CD8-positive, alpha-beta memory T cell (primary cell): ENCODE measurements at places on chromosomes 7 and 10.

GRCh38 chr10:121578965-121579364 lies 19.3 kb downstream of the FGFR2 start:
- DNase-seq = no peak

DNA sequence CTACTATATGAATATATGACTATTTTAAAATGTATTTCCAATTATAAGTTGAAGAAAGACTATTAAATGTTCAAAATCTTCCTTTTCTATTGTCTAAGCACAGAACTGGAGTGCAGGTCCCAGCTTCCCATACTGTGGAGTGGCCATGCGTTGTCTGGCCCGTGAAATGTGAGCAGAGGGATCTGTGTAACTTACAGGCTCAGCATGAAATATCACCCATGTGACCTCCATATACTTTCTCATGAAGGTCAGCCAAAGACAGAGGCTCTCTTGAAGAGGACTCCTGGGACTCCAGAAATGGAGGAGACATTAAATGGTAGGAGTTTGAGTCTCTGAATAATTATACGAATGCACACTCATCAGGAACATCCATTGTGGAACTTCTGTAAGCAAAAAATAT lies 92.4 kb upstream of the CAV2 start:
- no peak for DNase-seq

DNA sequence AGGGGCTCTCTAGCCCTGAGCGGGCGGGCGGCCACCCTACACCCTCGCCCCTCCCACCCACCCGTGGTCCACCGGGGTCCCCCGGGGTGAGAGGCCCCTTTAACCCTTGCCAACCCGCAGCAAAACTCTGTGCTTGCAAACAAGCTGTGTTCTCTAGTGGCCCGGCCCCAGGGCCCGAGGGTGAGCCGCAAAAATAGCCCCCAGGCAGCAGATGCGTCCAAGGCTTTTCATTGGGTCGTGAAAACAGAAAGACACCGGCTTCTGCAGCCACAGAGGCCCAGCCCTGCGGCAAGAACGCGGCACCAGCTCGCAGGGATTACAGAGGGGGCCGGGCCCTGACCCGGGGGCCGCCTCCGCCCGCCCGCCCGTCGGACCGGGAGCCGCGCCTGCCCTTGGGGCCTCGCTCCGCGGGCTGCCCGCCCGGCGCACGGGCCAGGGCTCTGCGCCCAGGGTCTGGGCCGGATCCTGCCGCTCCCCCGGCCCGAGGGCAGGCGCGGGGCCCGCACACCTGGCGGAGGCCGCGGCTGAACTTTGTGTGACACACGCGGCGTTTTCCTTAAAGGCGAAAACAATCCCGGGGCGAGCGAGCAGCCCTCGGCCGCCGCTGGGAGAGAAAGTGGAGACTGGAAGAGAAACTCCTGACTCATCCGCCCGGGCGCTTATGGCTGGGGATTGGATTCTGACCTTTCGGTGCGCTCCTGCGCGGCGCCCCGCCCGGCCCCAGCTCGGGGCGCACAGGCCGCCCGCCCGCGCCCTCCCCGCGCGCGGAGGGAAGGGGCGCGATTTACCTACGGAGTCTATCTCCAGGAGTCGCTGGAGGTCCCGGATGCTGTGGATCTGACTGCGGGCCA lies 2.8 kb downstream of the PDGFA start:
- DNase-seq = no peak

GRCh38 chr7:83301416-83301815 lies 138.7 kb upstream of the PCLO start:
- DNase-seq = no peak

GRCh38 chr10:2813693-2814092 lies 253.7 kb upstream of the PFKP start:
- DNase-seq = no peak

DNA sequence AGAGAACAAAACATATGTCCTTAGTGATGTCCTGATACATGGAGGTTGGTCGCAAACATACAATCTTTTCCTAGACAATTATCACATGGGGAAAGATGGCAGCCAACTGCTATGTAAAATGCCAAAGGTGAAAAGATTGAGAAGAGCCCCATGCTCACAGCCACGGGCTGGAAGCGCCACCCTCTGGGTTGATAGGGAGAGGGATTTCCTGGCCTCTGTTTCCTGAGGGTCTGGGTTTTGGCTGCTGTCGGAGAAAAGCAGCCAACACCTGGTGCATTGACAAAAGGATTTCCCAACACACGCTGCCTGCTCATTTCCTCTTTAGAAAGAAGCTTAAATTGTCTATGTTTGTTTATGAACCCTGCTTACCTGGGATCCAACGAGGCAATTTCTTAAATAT lies 43.8 kb downstream of the ITIH5 start:
- DNase-seq = no peak

DNA sequence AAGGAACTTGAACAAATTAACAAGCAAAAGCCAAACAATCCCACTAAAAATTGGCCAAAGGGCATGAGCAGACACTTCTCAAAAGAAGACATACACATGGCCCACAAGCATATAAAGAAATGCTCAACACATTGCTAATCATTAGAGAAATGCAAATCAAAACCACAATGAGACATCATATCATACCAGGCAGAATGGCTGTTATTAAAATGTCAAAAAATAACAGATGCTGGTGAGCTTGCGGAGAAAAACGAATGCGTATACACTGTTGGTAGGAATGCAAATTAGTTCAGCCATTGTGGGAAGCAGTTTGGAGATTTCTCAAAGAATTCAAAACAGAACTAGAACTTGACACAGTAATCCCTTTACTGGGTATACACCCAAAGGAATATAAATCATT lies 311.7 kb upstream of the HPS1 start:
- DNase-seq = no peak

- no peak for DNase-seq
These were observed 2.8 kb upstream of the RSU1 start for GRCh38 chr10:16820018-16820417.

- DNase-seq = no peak
These were observed 3.6 kb downstream of the LRRC17 start for GRCh38 chr7:102916426-102916825.

- DNase-seq = no peak
These were observed 402.9 kb upstream of the FOXK1 start for GRCh38 chr7:4279216-4279615.

DNA sequence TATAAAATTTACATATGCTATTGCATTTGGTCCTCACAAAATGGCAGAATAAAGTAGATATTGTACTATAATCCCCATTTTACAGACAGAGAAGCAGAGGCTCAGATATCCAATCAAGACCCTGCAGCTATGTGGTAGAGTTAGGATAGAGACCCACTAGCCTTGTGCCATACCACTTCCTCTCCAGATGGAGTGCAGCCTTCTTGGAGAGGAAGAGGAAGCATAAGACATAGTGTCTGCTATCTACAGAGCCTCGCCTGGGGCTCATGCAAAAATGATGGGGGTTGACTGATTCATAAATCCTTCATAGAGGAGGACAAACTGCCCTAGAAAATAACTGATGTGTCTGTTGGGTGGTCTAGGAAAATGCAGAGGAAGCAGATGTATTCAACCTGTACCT lies 447.3 kb downstream of the KCNMA1 start:
- no peak for DNase-seq

GRCh38 chr7:123824754-123825067 lies 20.3 kb upstream of the HYAL4 start:
- no peak for DNase-seq

DNA sequence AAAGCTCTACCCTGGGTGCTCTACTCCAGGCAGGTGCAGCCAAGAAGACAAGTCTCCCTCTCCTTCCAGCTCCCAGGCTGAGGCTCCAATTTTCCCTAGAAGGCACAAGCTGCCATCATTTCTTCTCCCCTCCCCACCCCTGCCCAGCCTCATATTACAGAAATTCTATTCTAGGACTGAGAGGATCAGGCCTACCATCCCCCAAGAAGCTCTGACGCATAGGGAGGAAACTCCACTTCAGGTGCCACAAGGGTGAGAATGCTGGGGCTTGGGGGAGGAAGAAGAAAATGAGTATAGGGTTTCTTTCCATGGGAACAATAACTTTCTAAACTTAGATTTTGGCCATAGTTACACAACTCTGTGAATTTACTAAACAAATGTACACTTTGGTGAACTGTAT lies 35.3 kb downstream of the FEZF1 start:
- no peak for DNase-seq

DNA sequence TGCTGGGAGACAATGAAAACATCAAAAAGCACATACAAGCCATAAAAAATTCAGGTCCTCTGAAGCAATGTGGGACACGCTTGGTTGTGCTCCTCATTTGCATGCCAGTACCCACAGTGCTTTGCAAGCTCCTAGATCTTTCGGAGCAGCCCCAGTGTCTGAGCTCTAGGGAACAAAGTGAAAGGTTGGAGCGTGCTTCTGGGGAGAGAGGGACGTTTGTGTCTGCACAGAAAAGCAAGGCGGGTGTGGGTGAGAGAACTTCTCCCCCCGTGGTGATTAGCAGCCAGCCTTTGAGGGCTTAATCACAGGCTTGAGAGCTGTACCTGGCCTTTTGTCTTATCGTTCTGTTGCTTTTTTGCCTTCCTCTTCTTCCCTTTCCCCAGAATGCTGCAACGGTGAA lies 76.7 kb upstream of the HABP2 start:
- DNase-seq = no peak

DNA sequence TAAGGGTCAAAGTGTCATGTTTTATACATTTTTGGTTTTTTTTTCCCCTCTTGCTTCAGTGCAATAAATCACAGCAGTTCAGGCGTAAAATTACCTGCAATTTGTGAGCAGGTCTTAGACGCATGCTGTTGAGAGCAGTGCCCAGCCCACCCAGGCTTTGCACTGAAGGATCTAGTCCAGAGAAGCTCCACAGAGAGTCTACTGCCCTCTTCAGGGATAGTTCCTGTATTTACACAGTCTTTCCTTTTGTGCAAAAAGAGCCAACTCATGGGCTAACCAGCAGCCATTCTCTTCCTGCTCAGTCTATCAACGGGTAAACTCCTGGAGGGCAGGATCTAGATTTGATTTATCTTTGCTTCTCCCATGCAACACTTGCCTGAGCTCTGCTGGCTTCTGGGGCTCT lies 82.2 kb upstream of the NAMPT start:
- DNase-seq = no peak

DNA sequence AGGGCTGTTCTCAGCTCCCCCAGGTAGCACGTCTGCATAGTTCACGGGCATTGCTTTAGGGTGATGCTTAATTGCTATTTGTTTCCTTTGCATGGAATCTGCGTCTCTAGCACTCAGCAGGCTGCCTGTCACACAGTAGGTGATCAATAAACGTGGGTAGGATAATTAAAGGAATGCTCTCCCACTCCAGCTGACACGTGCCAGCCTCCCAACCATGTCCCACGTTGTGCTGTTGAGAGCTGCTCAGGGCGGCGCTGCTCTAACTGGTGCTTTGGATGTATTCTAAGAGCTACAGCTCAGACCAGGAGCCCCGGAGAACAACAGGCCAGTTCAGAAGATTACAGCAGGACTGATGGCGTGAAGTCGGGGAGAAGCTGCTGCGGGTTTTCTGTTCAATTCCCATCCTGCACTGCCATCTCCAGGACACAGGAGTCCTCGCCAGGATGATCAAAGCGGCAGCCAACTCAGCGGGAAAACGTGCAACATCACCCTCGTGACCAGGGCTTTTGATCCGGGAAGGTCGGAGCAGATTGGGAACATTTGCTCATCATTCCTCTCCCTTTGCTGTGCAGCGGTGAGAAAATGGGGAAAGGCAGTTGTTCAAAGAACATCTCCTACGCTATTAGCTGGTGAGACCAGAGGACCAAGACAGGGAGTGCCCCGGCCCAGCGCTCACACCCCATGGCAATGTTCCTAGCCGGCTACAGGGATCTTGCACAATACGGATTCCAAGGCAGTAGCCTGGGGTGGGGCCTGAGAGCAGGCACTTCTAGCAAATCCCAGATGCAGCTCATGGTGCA lies 50.5 kb upstream of the FOXK1 start:
- DNase-seq = no peak

DNA sequence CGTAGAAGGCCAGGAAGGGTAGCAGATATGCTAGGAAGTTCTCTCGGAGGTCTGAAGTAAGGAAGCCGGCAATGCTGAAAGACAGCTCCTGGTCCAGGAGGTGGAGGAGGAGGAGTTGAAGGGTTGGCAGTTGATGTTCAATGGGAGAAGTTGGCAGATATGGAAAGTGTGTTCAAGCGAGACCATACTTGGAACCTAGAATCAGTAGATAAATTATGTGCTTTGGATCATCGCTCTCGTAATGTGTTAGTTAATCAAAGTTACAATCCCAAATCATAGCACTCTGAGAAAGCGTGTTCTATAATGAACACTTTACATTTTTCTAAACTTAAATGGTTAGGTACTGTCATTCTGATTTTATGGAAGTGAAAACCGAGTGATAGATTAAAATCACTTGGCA lies 152.9 kb downstream of the CELF2 start:
- no peak for DNase-seq

GRCh38 chr10:35091994-35092790 lies 2.1 kb upstream of the CUL2 start:
- DNase-seq = no peak

GRCh38 chr7:6392712-6393666 lies 54.8 kb downstream of the DAGLB start:
- DNase-seq = no peak

DNA sequence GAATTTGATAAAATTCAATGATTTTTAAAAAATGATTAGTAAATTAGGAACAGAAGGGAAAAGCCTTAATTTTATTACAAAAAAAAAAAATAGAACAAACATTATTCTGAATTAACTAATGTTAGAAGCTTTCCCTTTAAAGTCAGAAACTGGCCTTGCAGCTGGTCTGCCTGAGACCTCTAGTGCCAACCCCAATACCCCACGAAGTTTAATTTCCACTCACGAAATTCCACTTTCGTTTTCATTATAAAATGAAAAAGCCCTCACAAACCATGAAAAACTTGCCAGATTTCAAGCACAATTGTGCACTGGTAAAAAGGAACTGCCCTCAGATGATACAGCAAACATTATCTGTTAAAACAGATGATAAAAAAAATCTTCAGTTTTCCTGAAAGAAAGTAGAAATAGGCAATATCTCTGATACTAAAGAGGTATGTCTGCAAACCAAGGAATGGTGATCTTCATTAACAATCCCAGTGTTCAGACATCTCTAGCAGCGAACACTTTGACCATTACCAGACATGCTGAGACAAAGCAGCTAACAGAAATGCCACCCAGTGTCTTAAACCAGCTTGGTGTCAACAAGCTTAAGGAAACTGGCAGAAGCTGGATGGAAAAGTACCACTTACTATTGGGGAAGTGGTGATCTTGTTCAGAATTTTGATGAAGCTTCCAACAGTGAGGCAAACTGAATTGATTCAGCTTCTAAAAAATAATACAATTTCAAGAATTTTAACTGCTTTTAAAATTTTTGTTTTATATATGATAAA lies 80.2 kb downstream of the PALS2 start:
- DNase-seq = no peak

- DNase-seq = no peak
These were observed 166.1 kb downstream of the GRK5 start for GRCh38 chr10:119373294-119374102.

GRCh38 chr10:131253931-131254858 lies 57.3 kb downstream of the TCERG1L start:
- DNase-seq = no peak

DNA sequence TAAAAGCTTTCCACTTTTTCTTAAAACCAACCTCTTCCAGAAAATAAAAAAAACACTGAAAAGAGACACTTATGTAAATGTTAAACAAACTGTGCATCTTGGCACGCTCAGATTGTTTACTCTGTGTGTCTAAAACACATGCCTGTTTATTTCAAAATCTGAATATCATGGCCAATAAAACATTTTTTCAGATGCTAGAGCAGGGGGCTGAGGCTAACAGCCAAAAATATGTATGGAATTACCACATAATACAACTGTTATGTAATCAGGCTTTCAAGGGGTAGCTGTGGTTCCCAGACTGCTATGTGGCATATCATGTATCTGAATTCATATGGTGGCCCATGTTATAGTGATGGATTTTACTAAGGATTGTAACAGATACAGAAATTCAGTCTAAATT lies 130.4 kb downstream of the HIBADH start:
- no peak for DNase-seq
